Mesenteric fat pad (tissue), 1 donor: ENCODE measurements at places on chromosomes 5 and 9.

DNA sequence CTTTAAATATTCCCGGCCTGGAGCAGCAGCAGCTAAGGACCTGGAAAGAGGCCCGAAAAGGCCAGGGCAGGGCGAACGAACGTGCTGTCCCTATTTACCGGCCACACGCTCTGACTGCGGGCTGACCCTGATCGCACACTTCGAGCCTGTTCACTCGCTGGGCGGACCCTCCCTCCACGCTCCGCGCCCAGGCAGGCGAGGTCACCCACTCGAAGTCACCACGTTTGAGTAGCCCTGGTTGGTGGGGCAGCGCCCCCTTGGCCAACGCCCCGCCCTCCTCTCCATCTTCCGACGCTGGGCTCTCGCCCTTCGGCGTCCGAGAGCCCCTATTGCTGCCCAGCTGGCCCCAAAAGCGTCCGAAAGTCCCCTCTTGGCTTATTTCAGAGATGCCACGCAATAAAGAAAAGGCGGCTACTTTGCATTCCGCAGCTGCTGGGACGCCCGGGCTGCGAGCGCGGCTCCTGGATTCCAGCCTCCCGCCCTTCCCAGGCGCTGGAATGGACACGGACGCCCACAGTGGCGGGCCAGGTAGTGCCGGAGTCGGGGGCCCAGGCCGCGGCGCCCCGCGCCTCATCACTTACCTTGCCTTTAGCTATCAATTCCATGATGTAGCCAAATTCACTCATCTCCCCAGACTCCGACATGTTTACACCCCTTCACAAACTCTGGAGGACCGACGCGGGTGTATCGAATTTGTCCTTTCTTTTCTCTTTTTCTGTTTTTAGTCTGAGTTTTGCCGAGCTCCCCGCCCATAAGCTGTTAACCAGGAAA is 9.9 kb upstream of the TRIM36 start:
- DNase-seq = no peak

GRCh38 chr5:112208699-112209615 is 210.1 kb downstream of the EPB41L4A start:
- DNase-seq = no peak

DNA sequence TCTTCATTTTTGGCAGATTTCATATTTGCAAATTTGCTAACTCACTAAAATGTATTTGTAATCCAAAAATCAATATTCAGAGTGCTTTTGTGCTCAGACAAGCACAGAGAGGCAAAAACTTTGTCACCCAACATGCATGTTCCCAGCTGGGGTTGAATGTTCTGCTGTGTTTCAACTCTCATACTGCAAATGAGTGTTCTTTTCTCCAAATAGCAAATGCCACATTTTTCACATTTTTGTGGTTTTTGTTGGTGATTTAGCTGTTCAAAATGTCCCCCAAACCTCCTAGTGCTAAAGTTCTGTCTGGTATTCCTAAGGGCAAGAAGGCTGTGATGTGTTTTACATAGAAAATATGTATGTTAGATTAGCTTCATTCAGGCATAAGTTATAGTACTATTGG is 87.3 kb upstream of the PCSK5 start:
- no peak for DNase-seq

- DNase-seq = no peak
Observed at GRCh38 chr9:31702957-31703356, 681.5 kb upstream of the ACO1 start.

DNA sequence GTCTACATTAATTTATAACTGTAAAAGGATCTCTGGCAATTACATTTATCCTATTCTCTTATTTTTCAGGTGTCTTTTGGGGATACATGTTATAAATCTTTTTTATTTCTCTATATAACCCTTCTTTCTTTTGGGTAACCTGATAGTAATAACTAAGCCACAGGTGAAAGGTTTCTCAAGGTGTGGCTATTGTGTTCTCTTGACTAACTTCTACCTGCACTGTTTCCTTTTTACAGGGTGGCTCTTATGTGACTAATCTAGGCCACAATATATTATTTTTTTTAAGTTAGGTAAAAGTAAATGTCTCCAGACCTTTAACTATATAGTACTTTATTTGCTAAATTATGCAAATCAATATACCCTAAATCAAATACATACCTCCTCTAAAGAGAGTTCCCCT is 193.2 kb downstream of the EFNA5 start:
- no peak for DNase-seq

DNA sequence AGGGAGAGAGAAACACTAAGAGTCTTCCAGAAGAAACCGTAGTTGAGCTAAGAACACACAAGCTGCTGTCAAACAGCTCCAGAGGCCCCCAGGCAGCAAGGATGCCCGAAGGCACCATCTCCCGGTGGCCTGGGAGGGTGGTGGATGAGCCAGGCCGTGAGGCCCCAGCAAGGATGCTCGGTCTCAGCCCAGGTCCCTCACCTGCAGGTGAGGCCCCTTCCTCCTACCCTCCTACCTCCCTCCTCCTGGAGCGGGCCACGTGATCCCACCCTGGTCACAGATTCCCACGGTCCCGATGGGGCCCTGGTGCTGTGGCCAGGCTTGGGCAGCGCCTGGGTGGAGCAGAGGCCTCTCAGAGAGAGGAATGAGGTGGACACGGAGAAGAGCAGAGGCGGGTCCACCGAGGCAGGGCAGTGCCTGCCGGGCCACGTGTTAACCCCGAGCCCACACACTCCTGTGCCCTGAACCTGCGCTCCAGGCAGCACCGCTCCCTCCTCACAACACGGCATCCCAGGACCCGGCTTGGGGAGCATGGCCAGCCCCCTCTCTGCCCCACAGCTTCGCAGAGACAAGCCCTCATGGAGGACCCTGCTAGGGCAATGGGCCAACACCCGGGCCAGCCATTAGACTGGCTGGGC is 95.4 kb upstream of the SARDH start:
- DNase-seq = no peak

DNA sequence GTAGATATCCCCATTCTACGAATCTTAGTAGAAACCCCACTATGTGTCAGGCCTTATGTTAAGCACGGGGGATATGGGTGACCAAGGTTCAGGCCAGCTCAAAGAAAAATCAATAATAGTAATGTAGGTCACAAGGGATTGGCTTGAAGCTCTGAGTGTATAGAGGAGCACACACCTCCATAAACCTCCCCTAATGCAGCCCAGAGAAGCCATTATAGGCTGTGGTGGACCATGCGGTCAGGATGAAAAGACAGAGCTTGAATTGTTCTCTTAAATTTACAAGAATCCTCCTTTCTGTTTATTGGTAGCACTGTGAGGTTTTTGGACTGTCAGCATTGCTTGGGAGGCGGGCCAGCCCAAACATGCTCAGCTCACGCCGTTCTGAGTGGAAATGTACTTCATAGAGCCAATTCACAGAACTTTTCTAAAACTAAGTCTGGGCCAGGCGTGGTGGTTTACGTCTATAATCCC is 9.1 kb downstream of the PDE6A start:
- no peak for DNase-seq
